Astrocyte (in vitro differentiated cells and primary cell): ENCODE measurements at places on chromosomes 7 and 10.

- peak; percentile 12 for DNase-seq
Measured at GRCh38 chr7:103573479-103574058, 127.6 kb upstream of the SLC26A5 start.

GRCh38 chr7:50988465-50988864 is 205.8 kb upstream of the GRB10 start:
- DNase-seq, result no peak

DNA sequence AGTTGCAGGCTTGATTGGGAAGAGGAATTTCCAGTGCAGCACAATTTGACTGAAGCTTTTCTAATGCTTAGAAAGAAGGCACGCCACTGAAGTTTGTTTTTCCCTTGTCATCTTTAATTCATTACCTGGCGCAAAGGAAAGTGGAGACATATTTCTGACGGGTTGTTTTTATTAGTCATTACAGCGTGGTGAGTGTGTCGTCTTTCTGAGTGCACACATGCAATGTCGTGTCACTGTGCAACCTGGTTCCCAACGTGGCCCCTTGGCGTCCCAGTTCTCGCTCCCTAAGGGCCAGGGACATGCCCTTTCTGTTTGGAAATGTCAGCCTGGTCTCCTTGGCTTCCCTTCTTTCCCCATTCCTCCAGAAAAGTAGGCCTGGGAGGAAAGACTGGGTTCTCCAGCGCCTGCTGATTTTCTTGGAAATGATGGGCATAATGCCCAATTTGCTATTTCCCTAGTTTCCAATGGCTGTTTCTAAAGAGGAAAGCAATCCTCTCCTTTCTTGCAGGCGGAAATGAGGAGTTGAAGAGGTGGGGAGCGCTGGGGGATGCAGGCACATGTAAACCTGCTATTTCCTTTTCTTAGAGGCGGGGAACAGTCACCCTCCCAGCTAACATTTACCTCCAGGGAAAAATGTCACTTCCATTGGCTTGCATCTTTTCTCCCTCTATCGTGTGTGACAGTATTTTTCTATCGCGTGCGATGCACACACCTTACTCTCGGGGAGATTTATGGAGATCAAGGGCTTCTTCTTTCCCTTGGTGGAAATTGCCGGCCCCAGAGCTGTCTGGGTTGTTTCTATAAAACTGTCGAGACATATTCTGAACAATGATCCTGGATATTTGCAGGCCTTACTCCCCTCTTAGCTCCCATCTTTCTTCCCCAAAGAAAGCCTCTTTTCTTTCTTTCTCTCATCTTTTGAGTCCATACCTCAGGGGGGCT is 249.8 kb downstream of the ARHGAP12 start:
- no peak for DNase-seq

DNA sequence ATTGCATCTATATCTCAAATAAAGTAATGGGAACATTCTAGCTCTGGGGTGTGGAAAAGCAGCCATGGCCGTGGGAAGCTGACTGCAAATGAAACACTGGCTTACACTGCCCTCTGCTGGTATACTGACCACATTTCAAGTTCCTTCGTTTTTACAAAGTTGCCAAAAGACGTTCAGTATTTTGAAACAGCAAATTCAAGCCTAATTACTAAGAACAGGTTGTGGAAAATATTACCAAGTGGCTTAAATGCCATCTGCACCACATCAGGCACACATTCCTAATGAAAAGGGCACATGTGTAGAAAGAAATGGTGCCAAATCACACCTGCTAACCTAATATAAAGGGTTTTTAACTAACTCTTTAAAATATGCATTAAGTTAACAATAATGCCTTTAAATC is 83.9 kb downstream of the JAZF1 start:
- DNase-seq, result no peak

GRCh38 chr10:83617692-83618545 is 521.4 kb upstream of the GHITM start:
- DNase-seq, result no peak

GRCh38 chr10:81978238-81978637 is 103.2 kb downstream of the NRG3 start:
- peak; percentile 2 for DNase-seq

DNA sequence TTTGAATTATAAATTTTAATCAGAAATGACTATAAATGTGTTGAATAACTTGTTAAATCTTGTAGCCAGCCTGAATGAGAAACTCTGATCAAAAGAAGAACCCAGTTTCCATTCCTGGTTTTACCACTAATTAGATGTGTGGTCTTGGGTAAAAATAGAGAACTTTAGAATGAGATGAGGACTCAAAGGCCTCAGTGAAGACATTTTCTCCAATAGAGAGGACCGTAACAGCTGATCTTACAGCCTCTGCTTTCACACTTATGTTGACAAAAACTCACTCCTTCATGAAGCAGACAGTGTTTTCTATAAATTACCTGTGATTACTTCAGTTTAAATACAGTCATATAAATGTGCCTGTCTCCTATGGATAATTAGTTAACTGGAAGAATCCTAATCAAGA is 200.1 kb upstream of the MEOX2 start:
- DNase-seq, result no peak

DNA sequence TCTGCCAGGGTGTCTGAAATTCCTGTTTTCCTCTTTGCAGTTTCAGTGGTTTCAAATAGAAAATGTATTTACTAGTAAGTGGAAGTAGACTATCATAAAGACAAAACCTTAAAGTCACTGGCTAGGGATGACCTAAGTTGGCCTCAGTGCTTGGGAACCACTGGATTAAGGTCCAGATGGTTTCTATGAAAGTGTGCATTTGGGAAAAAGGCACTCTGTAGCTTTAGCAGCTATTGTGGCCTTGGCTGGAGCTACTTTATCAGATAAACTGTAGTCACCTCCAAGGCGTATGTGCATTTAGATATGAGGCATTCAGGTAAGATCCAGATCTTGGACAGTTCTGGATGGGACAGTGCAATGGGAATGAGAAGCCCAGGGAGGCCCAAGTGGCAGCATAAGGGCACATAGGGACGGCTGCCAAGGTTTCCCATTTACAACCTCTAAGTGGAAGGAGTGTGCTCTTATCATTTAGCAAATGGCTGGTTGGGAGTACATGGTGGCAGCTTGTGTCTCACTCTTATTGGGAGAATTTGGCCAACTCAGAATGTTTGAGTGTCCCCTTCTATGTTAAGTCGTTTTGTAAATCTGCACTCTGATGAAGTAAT is 185.6 kb downstream of the LRMDA start:
- no peak for DNase-seq

GRCh38 chr7:1457949-1458682 is 1.2 kb downstream of the MICALL2 start:
- DNase-seq, result no peak

GRCh38 chr7:143388491-143389101 is 7.5 kb downstream of the ZYX start:
- no peak for DNase-seq
